ENCODE measurements at places on chromosomes 5 and 9.
A peak's percentile ranks its signal among the peaks of the same experiment; 100 is the strongest.

- no peak for DNase-seq
Observed at GRCh38 chr9:75728391-75728790, 162.1 kb upstream of the PCSK5 start.

DNA sequence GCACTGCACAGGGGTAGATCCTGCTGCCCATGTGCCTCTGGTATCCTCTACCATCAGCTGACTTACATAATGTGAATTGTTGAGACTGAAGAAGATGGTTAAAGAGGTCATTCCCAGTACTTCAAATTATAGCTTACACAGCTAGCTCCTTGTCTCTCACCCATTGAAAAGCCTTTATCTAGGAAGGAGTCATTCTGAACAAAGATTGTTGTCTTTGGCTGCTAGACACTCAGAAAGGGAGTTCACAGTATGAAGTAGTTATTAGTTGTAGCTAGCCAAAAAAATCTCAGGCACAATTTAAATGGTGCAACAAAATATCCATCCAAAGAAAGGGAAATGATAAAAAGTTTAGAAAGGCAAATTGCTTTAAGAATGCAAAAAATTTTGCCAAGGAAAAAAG is 102.0 kb upstream of the NREP start:
- no peak for DNase-seq

DNA sequence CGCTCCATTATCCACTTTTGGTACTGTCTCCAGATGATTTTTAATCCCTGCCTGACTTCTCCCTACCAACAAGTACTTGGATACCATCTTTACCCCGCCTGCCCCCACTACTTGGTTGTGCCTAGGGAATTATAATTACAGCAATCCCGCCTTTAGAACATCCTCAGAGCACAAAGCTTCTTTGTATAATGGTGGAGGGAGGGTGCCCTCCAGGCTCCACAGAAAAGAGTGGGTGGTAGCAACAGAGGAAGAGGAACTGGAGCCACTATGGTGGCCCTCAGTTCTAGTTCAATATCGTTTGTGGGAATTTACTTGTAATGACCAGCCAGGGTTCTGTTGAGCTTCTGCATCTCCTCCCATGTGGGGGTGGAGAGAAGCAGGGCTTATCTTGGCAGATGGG is 79.0 kb upstream of the RNF38 start:
- peak; percentile 63 for DNase-seq

DNA sequence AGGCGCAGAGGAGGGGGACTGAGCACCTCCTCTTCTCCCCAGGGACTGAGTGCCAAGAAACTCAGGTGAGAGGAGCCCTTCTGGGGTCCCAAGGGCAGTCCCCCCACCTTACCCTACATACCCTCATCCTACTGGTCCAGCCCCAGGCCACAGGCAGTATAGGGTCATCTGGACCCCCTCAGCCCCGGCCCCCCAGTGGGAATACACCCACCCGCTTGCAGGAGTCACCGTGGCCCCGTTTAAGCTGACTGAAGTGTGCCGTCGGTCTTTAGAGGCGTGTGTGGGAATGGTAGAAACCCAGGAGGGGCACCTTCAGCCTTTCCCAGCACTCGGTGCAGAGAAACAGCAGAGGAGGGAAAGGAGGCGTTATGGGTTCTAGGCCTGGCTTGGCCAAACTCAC is 30.8 kb downstream of the COL15A1 start:
- DNase-seq: no peak

- no peak for DNase-seq
Observed at GRCh38 chr9:1535051-1535450, 480.1 kb upstream of the SMARCA2 start.

- peak; percentile 55 for DNase-seq
Observed at GRCh38 chr5:78647351-78647818, 1.2 kb downstream of the LHFPL2 start.

DNA sequence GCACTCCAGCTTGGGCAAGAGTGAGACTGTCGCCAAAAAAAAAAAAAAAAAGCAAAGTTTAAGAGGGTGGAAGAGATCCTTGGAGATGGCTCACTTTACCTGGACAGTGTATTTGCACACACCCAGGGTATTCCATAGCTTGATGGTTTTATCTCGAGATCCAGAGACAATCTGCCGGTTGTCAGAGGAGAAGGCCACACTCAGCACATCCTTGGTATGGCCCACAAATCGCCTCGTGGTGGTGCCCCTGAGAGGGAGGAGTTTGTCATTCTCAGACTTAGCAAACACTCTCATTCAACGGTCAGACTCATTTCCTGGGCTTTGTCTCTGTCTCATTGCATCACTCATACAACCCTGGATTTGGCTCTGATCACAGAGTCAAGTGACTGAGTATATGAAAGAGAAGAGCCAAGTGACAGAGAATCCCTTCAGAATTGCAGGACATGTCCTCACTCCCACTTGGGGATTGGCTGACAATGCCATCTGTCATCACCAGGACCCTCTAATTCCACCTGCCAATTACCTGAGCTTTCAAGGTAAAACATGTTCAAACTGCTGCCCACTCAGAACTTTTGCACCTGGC is 2.2 kb downstream of the RACK1 start:
- peak; percentile 83 for DNase-seq

DNA sequence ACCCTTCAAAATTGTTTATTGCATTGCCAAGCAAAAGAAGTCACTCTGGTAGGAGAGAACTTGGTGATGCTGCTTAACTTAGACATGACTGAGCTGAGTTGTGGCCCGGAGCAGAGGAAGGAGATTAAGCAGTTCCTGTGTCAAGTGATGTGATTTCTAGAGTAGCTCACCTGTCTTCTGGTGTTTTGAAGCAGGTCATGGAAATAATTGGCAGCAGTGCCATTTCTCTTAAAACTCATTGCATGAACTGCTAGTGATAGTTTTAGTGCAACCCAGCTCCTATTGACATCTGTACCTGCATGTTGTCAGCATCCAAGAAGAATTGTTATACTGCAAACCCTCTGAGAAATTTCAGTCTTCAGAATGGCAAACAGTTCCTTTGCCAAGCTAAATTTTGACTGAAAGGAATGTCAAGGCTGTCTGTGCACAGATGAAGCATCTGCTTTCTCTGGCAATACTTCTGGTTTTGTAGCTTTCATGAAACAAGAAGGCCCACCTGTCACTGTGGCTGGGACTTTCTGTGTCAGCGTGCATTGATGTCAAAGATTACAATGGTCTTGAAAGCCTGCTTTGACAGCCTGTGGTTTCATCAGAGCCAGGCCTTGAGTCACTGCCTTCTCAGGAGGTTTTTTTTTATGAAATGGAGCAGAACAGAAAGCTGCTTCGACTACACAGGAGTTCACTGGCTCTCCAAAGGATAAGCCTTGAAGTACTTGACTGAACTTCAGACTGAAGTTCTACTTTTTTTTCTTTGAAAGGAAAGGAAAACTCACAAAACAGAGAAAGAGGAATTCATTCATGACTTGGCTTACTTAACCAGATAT is 90.6 kb downstream of the RALGPS1 start:
- DNase-seq: peak; percentile 16

DNA sequence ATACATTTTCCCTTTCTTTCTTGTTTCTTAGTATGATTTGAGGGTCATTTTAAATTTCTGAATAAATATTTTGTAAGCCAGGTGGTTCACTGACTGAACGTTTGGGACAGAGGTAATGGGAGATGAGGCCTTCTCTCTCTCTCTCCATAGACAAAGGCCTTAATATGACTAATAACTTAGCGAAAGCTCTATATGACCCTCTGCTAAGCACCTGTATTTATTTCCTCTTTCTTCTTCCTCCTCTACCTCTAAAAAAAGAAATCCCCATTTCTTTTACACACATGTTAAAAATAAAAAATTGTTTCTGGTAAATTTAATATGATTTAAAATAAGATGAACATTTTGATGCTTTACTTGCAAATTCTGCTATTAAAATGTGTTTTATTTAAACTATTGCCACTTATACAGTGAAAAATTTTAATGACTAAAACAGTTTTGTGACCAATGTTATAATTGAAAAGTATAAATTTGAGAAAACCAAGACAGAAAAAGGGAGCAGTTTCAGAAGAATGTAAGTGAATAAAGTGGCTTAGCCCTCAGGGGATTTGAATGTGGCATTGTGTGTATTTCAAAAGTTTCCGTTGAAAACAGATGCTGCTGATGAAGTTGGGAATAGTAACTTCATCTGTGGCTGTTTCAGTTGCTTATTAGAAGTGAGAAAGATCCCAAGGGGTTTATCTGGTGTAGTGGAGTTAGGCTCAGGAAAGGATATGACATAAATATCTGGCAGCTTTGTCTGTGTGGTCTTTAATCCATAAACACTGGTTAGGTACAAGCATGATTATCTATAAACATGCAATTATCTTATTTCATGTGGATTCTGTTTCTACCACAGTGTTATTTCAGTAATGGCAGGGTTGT is 128.6 kb upstream of the GRHPR start:
- DNase-seq: no peak

- no peak for DNase-seq
Observed at GRCh38 chr9:126494264-126494663, 119.5 kb upstream of the LMX1B start.

DNA sequence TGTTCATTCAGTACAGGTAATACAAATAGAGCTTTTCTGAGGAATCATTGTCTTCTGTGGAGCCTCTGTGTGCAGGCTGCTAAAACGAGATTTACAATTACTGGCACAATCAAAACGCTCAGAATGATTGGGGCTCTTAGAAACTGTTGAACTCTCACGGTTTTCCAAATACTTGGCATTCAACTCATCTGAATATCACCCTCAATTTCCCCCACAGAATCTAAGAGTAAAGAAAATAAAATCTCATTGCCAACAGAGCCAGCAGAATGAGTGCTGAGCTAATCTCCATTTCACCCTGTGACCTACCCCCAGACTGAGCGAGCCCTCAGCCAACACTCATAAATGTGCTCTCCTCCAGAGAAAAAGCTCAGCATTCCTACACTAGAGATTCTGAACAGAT is 35.3 kb upstream of the TMED7 start:
- no peak for DNase-seq

Measured in suppressor macrophage (primary cell).